ENCODE measurements at places on chromosomes 1 and 21.
A peak's percentile ranks its signal among the peaks of the same experiment; 100 is the strongest.

- no peak for DNase-seq
Measured at GRCh38 chr1:18652791-18653190, 22.1 kb downstream of the PAX7 start.

DNA sequence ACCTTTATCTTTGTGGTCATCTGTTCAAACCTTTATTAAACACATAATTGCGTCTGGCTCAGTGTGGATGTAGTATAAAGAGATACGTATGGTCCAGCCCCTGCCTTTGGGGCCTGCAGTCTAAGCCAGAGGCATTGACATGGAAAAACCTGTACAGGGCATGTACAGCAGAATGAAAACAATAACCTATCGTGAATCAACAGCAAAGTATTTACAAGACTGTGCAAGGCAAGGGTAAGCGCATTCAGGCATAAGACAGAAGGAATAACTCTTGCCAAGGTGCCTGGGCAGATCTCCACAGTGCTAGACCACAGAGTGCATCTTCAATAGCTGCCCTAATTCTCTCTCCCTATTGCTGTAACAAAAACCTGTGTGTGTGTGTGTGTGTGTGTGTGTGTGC, 35.5 kb downstream of the KIRREL1 start:
- DNase-seq = no peak

- DNase-seq = peak; percentile 80
Measured at GRCh38 chr1:9724706-9725476, 73.4 kb downstream of the PIK3CD start.

DNA sequence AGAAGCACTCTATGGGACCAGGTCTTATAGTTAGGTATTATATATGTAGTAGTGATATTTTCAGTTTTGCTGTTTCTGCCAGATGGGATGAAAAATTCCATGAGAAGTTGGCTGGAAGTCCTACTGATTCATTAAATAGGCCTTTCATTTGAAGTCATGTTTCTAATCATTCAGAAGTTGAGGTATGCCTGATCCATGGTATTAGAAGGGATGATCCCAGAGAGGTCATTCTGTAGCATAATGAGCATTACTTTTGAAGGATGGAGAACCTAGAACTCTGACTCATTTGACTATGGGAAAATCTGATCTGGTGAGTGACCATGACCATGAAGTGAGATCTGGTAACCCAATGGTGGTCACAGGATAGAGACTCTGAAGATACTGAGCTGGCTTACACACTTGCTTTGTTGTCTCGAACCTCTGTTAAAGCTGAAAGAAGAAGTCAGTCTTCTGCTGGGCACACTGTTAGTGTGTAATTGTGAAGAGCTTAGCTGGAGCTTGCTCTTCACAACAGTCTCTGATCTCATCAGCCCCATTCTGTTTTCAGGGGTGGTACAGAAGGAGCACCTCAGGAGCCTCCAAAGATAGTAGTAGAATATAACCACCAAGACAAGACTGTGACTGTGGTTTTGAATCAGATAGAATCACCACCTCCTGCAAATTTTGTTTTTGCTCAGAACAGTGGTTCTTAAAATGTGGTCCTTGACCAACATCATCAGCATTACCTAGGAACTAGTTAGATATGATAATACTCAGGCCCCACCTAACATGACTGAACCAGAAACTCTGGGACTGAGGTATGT, 9.0 kb downstream of the MGST3 start:
- DNase-seq = no peak

DNA sequence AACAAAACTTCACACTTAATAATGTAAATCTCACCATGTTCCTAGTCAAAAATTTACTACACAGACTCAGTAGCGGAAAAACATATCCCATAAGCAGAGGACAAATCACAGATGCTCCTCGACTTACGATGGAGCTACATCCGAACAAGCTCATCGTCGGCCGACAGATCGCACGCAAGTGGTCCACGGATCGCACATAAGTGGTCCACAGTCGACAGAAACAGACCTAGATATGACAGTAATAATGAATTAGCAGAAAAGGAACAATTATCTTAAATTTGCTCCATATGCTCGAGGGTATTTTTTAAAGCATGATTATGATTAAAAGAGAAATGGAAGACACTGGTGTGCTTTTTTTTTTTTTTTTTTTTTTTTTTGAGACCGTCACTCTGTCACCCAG, 36.3 kb downstream of the WDR4 start:
- no peak for DNase-seq

All from KBM-7 (cell line).